ENCODE measurements at places on chromosomes 4 and X.

GRCh38 chr4:15373363-15373762 lies 54.5 kb upstream of the C1QTNF7 start:
- DNase-seq: no peak

GRCh38 chr4:38119668-38120385 lies 159.6 kb downstream of the PTTG2 start:
- peak; percentile 76 for DNase-seq

- DNase-seq: no peak
These were observed 38.8 kb upstream of the ARMCX5 start for GRCh38 chrX:102560423-102561068.

DNA sequence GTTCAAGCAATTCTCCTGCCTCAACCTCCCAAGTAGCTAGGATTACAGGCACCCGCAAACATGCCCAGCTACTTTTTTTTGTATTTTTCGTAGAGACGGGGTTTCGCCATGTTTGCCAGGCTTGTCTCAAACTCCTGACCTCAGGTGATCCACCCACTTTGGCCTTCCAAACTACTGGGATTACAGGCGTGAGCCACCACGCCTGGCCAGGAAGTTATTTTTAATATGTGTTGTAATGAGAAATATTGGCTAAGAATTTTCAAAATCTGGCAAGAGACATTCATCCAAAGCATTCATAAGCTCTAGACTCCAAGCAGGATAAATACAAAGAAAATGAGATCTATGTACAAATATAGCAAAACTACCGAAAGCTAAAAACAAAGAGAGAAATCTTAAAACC lies 18.0 kb upstream of the METAP1 start:
- no peak for DNase-seq

DNA sequence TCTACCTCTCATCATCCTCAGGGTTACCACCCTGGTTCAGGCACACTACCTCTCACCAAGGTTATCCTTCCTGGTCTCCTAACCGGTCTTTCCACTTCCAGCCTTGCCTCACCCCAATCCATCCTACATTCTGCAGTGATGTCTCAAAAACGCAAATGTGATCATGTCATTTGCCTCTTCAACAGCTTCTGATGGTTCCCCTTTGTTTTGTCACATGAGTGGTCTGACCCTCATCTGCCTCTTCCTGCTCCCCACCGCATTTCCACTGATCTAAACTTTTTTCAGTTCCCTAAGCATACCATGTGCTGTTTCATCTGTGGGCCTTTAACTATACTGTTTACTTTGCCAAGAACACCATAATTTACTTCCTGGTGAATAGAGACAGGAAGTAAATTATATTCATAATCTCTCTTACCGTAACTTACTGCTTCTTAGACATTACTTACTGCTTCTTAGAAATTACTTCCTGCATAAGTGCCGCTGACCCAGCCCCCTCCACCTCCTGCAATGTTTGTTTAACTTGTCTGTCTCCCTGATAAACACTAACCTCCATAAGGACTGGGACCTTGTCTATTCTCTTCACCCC lies 27.1 kb upstream of the NSUN7 start:
- DNase-seq: no peak

DNA sequence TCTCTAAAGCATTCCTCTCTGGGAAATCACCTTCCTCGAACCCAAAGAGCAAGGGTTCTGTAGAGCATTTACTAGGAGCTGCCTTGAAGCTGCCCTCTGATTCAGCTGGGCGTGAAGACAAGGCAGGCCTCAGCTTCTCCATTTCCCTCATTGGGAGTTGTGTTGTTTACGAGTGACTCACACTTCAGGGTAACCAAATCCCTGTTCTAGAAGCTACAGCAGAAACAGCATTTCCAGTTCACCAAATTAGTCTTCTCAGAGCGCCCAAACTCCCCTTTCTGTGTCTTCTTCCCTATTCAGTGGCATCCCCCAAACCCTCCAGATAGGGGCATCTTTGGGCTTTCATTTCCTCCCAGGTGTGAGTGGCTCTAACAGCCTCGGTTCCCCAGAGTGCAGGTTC lies 863 bp upstream of the XPNPEP2 start:
- DNase-seq: peak; percentile 0

Data from kidney glomerular epithelial cell (primary cell).